Esophagus mucosa (tissue), 1 donor: ENCODE measurements at places on chromosomes 4 and X.

DNA sequence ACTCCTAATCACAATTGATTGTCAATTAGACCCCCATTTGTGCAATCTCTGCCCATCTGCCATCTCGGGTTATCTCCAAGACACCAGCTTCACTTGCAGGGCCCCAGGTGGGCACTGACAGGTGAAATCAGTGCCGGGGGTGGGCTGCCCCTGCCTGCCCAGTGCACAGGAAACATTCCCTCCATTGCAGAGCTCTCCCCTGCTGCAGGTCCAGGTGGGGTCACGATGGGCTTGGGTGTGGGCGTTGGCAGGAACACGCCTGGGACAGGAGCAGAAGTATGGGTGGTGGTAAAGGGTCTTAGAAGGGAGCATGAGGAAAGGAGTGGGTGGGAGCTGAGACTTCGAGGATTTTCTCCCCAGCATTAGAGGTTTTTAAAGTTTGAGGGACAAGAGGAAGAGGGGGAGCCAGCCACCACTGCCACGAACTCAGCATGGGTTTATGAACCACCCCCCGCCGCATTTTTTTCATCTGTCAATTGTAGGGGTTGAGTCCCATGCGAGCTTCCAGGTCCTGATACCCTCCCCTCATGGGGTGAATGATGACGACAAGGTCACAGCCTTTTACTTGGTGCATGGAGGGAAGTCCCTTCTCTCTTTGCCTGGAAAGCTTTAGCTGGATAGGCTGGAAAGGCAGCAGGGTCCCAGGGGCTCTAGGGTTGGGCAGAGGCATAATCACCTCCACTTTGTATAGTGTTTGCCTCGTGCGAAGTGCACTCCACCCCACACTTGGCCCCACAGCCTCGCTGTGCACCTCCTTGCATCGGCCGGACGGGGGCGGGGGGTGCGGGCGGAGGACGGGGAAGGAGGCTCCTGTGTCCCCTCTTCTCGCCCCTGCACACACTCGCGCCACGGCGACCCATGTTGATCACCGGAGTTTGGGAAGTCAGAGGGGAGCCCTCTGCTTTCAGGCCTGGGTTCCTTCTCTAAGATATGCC, 3.5 kb upstream of the NKX1-1 start:
- ATAC-seq: no peak

DNA sequence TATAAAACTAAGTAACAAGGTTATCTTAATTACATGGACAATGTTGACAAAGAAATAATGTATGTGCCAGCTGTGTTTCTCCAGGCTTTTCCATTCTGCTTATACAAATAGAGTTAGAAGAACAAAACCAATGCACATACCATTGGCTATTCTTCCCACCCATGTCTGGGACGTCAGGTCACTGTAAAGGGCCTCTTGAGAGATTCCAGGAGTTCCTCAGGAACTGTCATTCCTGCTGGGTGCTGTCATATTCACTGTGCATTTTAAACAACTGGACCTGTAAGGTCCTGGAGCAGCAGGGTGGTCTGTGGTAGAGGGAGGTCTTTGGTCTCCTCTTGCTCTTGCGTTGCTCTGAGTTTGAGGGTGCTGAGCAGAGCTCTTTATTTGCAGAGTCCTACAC, 74.6 kb upstream of the AP1S2 start:
- no peak for ATAC-seq

- no peak for ATAC-seq
Measured at GRCh38 chr4:122968227-122968812, 45.9 kb upstream of the NUDT6 start.

DNA sequence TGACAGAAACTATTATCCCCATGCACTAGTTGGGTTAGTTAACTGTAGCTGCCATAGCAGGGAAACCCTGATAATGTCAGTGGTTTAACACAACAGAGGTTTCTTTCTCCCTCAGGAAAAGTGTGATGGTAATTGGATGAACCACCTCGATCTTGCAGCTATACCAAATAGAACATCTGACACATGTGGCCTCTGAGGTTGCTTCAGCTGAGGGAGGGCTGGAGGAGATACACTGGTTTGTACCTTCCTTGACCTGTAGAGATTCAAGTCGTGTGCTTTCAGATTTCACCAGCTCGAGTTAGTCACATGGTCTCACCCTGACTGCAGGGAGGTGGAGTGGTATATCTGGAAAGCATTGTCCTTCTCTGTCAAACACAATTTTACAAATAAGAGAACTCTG, 147.2 kb upstream of the SFRP2 start:
- ATAC-seq: no peak

DNA sequence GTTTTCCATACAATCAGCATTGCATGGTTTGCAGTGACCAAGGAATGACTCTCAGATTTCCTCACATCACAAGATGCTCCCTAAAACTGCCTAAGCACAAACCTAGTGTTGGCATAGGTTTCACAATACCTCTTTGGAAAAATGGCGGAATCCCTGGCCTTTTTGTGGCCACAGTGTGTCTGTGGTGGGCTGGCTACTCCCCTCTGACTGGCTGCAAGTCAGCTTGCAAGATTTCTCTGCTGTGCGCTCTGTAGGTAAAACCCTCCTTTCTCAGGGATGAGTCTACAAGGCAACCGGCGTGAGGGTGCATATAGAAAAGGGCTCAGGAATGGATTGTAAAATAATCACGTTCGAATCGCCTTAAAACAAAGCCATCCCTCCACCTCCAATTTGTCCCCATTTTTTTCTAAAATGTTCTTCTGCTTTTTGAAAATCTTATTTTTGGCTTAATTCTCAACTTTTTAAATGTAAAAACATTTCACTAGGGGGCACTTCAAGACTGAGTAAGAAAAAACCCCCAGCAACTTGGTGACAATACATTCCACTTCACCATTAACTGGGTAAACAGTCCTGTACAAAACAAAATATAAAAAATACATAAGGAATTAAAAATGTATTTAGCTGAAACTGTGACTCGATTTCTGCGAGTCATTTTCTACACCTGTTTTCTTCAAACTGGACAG, 235.6 kb downstream of the STIM2 start:
- no peak for ATAC-seq

DNA sequence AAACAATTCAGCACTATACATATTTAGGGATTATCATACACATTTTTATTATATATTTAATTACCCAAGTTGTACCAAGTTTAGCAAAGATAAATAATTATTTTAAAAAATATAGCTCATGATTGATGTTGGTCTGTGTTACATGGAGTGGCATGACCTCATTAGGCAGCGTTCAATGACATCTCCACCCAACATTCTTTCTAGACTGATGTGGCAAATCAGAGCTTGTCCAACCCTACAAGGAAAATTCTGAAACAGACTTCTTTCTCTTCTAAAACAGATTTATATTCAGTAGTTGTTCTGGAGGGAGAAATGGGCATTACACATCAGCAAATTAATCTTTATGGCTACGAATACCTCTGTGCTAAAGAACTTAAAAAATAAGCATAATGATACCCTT, 189.7 kb downstream of the PDGFC start:
- peak; percentile 81 for ATAC-seq

DNA sequence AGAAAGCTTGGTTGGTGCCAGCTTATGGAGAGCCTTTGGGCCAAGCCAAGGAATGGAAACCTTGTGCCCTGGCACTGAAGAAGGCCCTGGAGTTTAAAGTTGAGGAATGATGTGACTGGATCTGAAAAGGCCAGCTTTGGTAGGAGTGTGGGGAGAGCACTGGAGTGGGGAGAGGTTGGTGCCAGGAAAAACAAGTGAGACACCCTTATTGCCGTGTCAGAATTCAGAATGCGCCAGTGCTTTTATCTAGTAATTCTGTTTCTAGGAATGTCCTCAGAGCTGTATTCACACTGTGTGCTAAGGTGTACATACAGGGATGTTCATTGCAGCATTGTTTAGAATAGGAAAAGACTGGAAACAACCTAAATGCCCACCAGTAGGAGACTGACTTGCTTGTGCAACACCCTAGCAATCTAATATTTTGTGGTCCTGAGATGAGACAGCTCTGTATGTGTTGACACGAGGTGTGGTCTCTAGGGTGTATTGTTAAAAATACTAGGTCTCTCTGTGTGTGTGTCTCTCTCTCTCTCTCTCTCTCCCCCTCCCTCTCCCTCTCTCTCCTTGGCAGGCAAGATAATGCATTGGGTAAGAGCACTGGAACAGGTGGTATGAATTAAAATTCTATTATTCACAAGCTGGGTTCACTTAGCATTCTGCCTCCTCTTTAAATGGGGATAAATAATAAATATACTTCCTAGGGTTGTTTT, 107.8 kb downstream of the GATB start:
- no peak for ATAC-seq

DNA sequence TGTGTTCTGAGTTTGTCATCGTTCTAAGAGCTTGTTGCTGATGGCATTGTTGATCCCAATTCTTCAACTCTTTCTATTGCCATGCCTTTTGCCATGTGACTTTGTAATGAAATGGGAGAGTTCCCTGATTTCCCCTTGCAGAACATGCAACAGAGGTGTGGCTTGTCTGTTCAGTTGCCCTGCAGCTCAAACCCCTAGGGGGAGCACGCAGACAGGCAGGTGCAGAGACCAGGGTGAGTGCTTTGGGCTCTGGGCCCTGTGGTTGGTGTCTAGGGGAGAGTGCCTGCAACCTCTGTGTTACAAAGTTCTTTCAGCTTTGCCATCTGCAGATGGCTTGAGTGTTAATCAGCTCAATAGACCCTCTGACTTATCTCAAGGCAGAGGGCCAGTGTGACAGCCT, 332.7 kb downstream of the MID1IP1 start:
- no peak for ATAC-seq

GRCh38 chrX:21800344-21800770, 39.1 kb upstream of the MBTPS2 start:
- ATAC-seq: no peak

DNA sequence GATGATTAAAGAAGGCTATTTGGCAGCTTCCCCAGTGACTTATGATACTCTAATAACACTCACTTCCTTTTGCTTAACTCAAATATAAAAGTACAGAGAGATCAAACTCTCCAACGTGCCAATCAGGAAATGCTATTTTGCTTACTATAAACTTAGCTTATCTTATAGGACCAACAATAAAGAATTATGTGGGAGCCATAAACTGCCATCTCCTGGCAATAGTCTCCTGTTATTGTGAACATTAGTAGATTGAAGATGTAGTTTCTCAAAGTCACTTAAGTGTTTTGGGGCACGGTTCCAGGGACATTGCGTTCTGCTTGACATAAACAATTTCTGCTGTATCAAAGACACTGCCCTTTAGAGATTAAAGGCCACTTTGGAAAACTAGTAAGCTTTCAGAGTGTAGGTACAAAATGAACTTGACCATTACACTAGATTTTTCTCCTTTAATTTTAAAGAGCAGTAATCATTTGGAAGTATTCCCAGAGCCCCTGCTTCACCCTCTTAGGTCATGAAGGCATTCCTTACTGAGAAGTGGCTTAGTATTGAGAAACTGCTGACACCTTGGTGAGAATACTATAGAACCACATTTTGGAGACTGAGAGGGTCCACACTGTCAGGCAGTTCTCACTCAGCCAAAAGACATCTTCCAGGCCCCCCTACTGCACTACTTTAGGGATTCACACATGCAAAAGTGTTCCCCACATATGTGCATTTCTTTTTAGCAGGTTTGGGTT, 51.9 kb downstream of the MAOA start:
- no peak for ATAC-seq

- peak; percentile 15 for ATAC-seq
Measured at GRCh38 chr4:89438102-89438831, 130.7 kb upstream of the GPRIN3 start.

- ATAC-seq: peak; percentile 91
Measured at GRCh38 chrX:96684339-96685209, at the start of gene DIAPH2. Gene DIAPH2 (plus strand): TSS chrX:96684842.

- no peak for ATAC-seq
Measured at GRCh38 chr4:127832585-127832984, 48.1 kb upstream of the PLK4 start.

GRCh38 chr4:188971125-188971524, 831.9 kb downstream of the TRIML1 start:
- no peak for ATAC-seq

DNA sequence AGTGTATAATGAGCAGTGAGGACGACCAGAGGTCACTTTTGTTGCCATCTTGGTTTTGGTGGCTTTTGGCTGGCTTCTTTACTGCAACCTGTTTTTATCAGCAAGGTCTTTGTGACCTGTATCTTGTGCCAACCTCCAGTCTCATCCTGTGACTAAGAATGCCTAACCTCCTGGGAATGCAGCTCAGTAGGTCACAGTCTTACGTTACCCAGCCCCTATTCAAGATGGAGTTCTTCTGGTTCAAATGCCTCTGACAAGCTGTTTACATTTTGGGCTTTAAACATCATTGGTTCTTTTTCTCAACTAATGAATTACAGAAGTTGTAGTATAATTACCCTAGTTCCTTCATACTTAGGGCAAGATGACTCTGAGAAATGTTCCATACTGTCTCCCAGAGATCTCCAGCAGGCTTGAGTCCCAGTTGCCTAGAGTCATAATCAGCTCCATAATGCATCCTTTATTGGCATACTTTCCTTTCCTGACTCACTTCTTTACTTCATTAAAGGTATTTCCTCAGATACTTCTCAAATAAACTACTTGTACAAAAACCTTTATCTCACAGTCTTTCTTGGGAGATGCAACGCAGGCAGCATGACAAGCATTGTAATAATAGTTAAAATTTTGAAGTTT, 136.5 kb downstream of the KDM6A start:
- ATAC-seq: no peak

GRCh38 chrX:11097933-11098332, 13.2 kb upstream of the HCCS start:
- no peak for ATAC-seq

- ATAC-seq: peak; percentile 94
Measured at GRCh38 chr4:74374561-74375327, 9.8 kb downstream of the EREG start.

- no peak for ATAC-seq
Measured at GRCh38 chrX:43813319-43813718, 68.9 kb downstream of the MAOB start.

GRCh38 chr4:121242188-121242750, 78.1 kb upstream of the TNIP3 start:
- ATAC-seq: no peak

- no peak for ATAC-seq
Measured at GRCh38 chrX:46588263-46588662, 14.7 kb downstream of the CHST7 start.

- no peak for ATAC-seq
Measured at GRCh38 chr4:76301775-76302162, 4.8 kb upstream of the STBD1 start.

DNA sequence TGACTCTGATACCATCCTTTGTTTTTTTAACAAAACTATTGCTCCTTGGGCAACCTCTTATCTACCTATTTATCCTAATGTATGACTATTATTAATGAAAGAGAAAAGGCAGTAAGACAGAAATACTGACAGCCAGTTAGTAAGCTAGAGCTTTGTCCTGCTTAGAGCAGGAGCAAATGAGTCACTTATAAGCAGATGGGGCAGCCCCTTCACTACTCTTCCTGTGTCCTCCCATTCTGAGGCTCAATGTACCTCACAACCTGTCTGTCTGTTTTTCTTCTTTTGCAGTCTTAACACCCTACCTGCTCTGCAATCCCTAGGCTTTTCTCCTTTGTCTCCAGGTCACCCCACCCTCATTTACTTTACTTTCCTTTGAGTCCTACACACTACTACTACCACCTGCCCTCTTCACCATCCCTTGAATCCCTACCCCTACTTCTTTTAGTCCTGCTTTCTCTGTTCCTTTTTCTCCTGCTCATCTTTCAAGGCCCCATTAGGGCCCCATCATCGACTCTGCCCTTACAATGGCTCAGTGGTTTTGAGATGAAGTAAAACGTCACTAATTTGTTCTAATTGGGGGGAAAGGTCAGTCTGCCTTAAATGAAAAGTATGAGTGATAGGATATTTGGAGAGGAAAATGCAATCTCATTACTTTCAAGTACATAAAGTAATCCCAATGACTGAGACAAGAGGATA, 294.3 kb downstream of the GUCY2F start:
- no peak for ATAC-seq
